ENCODE measurements at places on chromosomes 3 and 15.

DNA sequence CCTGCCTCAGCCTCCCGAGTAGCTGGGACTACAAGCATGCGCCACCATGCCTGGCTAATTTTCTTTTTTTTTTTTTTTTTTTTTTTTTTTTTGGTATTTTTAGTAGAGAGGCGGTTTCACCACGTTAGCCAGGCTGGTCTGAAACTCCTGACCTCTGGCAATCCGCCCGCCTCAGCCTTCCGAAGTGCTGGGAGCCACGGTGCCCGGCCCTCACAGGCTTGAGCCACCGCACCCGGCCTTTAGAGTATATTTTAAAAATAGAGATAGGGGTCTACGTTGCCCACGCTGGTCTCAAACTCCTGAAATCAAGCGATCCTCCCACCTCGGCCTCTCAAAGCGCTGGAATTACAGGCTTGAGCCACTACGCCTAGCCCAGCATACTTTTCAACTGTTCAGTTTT is 93.4 kb upstream of the CHD2 start:
- no peak for DNase-seq

- DNase-seq = no peak
Measured at GRCh38 chr3:46162975-46163555, 45.0 kb downstream of the CCR1 start.

- DNase-seq = no peak
Measured at GRCh38 chr3:57026944-57027343, 33.5 kb upstream of the SPATA12 start.

DNA sequence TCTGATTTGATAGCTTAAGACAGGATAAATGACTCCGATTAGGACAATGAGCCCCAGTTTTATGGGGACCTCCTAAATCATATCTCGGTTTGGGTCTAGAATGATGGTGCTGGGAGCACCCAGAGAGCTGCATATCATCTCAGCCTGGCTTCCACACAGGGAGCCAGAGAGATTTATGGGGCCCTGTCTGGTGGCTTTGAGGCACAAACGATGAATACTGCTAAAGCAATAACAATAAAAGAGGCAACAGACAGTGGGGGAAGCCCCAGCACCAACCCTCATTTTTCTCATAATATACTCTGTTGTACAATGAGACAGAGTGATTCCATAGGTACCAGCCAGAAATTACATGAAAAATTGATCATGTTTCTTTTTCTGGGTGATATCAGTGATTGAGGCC is 889.0 kb upstream of the CFAP20DC start:
- DNase-seq = no peak

DNA sequence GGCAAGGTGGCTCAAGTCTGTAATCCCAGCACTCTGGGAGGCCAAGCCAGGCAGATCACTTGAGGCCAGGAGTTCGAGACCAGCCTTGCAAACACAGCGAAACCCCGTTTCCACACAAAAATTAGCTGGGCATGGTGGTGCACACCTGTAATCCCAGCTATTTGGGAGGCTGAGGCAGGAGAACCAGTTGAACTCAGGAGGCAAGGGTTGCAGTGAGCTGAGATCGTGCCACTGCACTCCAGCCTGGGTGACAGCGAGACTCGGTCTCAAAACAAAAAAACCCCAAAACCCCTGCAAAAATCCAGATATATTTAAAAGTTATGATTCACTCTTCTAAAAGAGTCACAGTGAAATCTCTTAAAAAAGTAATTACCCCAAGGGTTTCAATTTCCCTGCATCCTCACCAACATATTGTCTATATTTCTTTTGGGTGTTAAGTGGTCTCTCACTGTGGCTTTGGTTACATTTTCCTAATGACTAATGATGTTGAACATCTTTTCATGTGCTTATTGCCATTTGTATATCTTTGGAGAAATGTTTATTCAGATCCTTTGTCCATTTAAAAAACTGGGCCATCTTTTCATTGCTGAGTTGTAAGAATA is 73.2 kb upstream of the UBP1 start:
- no peak for DNase-seq

DNA sequence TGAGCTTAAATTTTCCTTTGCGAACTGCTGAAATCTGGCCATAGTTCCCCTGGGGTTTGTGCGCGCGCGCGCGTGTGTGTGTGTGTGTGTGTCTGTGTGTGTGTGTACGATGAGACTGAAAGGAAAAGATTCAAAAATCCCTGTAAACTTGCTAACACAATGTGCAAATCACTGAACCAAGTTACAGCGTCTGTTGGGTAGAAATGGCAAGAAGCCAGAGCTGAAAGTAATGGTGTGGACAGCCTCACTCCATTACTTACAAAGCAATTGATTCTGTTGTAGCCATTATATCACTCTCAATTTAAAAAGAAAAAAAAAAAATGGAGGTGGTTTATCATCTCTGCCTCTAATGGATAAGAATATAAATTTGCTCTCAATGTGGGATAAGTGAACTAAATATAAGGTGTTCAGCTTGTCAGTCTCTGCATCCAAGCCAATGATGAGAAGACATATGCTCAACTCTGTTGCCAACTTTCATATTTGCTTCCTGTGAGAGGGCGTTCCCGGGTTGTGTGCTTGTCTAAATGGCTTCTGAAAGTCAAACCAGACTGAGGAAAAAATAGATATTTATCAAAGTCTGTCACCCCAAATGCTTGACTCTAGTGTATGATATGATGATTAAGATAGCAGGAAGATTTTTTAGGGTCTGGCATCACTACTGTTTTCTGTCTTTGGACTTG is 422.2 kb downstream of the ZNF385D start:
- no peak for DNase-seq

GRCh38 chr3:28117598-28117997 is 123.8 kb upstream of the CMC1 start:
- DNase-seq = no peak

DNA sequence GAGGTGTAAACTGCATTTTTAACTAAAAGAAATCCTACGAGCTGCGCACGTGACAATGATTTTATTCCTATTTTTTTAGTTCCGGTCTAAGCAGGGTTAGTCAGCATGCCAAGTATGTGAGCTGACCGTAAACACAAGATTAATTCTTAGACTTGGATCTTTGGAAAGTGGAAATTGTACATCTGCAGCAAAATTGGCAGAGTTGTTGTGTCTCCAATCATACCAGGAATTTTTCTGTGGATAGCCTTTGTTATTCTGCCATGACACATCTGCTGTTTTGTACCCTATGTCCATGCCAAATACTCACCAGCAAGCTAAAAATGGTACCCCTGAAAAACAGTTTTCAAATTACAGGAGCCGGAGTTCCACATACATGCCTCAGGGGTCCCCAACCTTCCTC is 562.5 kb downstream of the UNC13C start:
- no peak for DNase-seq

DNA sequence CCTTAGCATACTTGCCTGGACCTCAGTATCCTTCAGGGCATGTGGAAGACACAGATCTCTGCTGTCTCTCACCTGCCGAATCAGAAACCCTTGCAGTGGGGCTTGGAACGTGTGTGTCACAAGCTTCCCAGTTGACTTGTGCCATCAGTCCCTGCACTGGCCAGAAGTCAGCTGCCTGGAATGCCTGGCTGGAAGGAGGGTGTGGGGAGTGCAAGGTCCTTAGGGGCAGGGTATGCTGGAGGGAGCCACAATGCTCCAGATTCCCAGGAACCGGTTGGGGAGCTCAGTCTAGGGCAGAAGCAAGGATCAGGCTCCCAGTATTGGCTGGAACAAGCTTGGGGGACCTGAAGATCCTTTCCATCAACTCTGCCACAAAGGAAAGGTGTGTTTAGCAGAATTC is 27.1 kb downstream of the SPSB4 start:
- no peak for DNase-seq

DNA sequence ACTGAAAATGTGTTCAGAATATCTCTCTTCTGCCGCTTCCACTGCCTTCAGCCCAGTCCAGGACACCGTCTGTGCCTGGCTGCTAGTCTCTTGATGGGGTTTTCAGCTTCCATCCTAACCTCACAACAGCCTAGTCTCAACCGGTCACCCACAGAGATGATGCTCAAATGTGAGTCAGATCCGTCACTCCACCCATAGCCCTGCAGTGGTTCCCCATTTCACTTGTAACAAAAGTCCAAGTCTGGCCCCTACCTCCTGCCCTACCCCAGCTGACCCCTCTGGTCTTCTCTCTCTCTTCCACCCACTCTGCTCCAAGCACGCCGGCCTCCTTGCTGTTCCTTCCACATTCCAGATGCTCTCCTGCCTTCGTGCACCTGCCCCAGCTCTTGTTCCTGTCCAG is 68.1 kb downstream of the PPARG start:
- no peak for DNase-seq

DNA sequence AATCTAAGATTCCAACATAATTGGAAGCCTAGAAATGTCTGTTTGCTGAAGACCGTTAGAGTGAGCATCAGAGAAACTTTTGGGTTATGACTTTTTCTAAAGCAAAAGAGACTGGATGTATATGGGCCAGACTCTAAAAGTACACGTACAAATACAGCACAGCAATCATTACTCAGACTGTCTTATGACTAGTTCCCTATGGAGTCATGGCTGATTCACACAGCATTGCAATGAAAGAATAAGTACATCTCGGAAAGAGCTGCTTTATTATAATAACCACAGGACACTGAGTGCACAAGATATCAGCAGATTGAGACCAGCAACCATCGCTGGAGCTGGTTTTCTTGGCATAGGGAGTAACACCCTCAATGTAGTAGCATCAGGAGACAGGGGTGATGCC is 618.6 kb downstream of the NLGN1 start:
- DNase-seq = no peak

GRCh38 chr3:56787784-56788256 is 13.9 kb downstream of the ARHGEF3 start:
- no peak for DNase-seq

Data from activated CD4-positive, alpha-beta T cell treated with anti-CD3 and anti-CD28 coated beads, Interleukin-2, amount 50 U/mL, for 48 hours (primary cell).